ENCODE measurements at places on chromosomes 16 and 17. TPM values are rescaled to one million over a fixed set of nuclear protein-coding genes. Genes with fewer than 3 reads are reported as not detected.

DNA sequence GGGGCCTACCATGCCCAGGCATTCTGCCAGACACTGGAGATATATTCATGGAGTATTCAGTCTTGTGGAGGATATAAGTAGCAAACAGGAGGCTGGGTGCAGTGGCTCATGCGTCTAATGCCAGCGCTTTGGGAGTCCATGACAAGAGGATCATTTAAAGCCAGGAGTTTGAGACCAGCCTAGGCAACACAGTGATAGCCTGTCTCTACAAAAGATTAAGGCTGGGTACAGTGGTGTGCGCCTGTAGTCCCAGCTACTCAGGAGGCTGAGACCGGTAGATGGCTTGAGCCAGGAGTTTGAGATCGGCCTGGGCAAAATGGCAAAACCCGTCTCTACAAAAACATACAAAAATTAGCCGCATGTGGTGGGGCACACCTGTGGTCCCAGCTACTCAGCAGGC is 37.7 kb upstream of the CDH3 start:
- H3K27me3 ChIP-seq: no peaks in the 10 kb centered on the region
- H3K4me3 ChIP-seq: no peak overlapping the region
- no peak overlapping the region for H3K27ac ChIP-seq
- DNase-seq: no peak
- no peaks in the 10 kb centered on the region for H3K36me3 ChIP-seq
- no peaks in the 10 kb centered on the region for H3K4me1 ChIP-seq

DNA sequence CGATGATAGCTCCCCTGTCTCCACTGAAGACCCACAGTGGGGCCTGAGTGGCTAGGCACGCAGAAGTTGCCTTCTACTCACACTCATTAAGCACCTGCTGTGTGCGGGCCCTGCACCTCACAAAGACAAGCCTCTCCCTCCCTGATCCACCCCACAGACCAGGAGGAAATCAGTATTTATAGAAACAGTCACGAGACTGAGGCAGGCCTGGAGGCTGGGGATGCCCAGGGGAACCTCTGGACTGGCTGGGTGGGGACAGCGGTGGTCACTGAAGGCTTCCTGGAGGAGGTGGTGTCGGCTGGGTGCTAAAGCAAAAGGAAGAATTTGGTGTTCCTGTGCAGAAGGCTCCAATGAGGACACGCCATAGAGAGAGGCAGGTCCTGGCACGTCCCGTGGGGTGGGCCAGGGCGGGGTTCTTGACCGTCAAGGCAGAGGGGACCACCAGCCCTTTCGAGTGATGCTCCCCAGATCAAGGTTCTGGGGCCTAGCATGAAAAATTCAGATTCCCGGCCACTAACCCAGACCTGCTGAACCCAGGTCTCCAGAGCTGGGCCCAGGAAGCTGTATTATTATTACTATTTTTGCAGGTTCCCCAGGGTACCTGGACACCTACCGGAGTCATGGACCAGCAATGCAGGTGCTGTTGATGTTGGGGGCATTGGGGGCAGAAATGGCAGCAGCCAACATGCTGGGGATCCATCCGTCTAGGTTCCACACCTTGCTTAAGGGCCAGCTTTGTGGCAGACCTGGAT is 23.0 kb downstream of the PPL start:
- no peaks in the 10 kb centered on the region for H3K36me3 ChIP-seq
- H3K27ac ChIP-seq: no peak overlapping the region
- peaks cover 5% of the 10 kb centered on the region for H3K4me1 ChIP-seq
- no peak overlapping the region for H3K4me3 ChIP-seq
- H3K27me3 ChIP-seq: no peaks in the 10 kb centered on the region

KRTAP1-5 gene
- not detected for total RNA-seq

TMED6 gene
- 2.1 TPM for total RNA-seq

MEFV gene
- 0.23 TPM for total RNA-seq

DNA sequence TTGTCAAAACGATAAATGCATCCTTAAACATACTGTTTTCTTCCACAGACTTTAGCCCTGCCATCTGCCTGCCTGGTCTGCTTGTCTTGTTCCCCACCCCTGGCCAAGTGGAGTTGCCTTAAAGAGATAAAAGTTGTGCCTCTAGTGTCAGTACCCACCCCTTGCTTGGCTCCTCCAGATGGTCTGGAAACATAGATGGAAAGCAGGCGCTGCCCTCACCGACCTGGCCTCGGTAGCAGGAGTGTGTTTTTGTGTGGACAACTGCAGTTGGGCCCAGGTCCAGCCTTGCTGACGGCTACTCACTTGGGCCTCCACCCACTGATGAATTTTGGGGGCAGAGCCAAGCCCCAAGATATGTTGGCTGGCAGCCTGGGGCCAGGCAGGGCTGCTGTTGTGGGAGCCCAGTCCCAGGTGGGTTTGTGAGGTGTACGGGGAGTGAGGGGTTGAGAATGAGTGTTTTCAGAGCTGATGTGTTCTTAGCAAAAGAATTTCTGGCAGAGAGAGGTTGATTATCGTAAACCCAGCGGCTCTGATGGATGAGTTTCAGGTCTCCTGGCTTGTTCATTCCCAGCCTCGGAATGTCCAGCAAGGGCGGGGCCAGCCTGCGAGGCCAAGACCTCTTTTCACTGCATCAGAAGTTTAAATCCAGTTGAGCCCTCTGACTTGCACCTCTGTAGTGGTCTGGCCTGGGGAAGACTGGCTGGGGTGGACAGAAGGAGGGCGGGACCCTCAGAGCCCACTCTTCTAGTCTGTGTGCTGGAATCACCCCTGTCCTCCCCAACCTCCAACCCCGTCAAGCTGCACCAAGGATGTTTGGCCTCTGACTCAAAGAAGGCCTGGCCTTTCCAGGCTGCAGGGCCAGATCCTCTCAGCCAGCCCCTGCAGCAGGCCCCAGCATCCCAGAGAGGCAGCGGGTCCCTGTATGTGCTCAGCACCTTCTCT is 179.7 kb downstream of the RAB11FIP4 start:
- no peaks in the 10 kb centered on the region for H3K36me3 ChIP-seq
- peaks cover 2% of the 10 kb centered on the region for H3K27me3 ChIP-seq
- H3K4me3 ChIP-seq: no peak overlapping the region
- H3K27ac ChIP-seq: no peak overlapping the region
- DNase-seq: no peak

DNA sequence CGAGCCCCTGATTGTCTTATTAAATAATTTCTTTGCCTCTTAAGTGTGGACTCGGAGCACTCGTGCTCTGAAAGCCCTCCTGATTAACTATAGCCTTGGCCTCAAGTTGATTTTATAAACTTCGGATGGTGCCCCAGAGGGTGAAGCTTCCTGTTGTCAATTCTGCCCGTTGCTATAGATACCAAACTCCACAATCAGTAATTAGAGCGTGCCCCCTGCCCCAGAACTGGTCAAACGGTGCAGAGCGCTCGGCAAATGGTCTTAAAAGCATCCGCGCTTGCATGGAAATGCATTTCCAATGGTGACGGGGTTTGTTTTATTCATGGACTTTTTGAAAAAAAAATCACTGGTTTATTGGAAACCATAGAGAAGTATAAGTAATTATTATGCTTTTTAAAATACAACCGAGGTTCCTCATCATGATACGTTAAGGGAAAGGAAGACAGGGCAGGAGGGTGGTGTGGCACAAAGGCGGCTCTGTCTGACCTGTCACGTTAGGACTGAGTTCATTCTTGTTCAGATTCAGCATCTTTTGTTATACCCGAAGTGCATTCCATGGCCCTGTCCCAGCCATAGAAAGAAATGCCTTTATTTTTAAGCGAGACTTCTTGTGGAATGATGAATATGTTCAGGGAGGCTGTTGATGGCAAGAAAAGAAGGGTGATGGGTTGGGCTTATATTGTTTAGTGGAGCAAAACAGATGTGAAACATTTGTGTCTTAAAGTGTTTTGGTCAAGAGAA is 476.4 kb downstream of the MAF start:
- no peak overlapping the region for H3K4me3 ChIP-seq
- DNase-seq: no peak
- H3K27me3 ChIP-seq: no peaks in the 10 kb centered on the region
- H3K36me3 ChIP-seq: no peaks in the 10 kb centered on the region
- H3K4me1 ChIP-seq: no peaks in the 10 kb centered on the region

DNA sequence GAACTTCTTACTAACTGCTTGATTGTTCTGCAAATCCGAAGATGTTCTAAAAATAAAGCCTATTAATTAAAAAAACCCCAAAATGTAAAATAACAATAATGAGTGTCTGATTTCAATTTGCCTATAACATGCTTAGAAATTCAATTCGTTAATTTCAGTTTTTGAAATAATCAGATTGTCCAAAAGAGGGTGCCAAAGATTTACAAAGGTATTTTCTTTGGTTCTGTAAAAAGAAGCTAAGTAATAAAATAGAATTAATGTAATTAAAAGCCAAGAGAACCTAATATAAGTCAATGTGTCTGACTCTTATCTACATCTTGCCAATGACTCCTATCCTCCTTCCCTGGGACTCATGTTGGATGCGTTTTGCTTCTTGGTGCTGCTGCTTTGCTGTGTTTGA is 75.0 kb upstream of the CPHXL start:
- H3K4me3 ChIP-seq: no peak overlapping the region
- no peak for DNase-seq
- no peaks in the 10 kb centered on the region for H3K4me1 ChIP-seq
- peaks cover 2% of the 10 kb centered on the region for H3K27me3 ChIP-seq
- H3K27ac ChIP-seq: no peak overlapping the region

DNA sequence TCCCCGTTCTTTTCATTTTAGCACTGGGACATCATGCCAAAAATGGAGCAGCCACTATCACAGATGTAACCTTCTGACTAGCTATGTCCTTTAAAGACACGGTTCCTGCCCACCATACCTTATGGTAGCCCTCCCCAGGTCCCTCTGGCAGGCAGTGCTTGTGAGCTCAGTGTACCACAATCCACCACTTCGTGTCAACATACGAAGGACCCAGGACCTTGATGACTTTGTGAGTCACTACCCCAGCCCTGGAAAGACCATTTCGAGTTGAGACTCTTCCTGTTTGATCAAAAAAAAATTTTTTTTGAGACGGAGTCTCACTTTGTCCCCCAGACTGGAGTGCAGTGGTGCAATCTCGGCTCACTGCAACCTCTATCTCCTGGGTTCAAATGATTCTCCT is 21.0 kb upstream of the FLCN start:
- H3K36me3 ChIP-seq: peaks cover 36% of the 10 kb centered on the region
- no peak for DNase-seq
- H3K4me3 ChIP-seq: no peak overlapping the region
- no peaks in the 10 kb centered on the region for H3K27me3 ChIP-seq

DNA sequence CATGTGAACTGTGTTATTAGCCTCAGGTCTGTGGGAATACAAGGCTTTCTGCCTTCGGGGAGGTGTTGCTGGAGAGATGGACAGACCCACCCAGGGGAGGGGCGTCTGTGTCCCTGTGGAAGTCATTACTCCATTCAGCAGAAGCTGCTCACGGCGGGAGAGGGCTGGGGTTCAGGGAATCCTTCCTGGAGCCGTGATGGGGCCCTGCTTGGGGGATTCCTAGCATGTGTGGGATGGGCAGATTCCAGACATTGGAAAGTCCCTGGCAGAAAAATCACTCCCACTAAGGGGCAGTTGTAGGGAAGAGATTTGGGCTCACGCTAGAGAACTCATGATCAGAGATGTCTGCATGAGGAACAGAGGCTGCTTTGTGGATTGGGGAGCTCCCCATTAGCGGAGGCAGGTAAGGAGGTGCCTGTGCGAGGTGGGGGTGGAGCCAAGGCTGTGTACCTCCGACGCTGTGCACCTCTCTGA is 56.3 kb upstream of the IL34 start:
- H3K36me3 ChIP-seq: no peaks in the 10 kb centered on the region

SLC5A10 gene
- total RNA-seq: not detected

Data from activated naive CD8-positive, alpha-beta T cell treated with anti-CD3 and anti-CD28 coated beads, Interleukin-2, amount 10 ng/mL, durations not matched to agents 7 days and 5 days (primary cell).